ENCODE measurements at places on chromosomes 3 and 15.

DNA sequence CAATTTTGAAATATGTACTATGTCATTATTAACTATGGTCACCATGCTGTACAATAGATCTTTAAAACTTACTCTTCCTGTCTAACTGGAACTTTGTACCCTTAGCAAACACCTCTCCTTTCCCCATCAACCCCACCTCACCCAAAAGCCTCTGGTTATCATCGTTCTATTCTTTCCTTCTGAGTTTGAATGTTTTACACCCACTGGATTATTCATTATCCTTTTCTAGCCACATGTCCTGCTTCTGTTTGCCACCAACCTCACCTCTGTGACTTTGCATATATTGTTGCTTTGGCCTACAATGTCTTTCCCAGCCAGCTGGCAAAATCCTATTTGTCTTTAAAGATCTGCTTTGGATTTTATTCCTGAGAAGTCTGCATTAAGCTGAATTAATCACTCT is 102.6 kb upstream of the TSPAN3 start:
- no peak for DNase-seq

GRCh38 chr3:87491843-87492242 is 215.5 kb upstream of the POU1F1 start:
- no peak for DNase-seq

DNA sequence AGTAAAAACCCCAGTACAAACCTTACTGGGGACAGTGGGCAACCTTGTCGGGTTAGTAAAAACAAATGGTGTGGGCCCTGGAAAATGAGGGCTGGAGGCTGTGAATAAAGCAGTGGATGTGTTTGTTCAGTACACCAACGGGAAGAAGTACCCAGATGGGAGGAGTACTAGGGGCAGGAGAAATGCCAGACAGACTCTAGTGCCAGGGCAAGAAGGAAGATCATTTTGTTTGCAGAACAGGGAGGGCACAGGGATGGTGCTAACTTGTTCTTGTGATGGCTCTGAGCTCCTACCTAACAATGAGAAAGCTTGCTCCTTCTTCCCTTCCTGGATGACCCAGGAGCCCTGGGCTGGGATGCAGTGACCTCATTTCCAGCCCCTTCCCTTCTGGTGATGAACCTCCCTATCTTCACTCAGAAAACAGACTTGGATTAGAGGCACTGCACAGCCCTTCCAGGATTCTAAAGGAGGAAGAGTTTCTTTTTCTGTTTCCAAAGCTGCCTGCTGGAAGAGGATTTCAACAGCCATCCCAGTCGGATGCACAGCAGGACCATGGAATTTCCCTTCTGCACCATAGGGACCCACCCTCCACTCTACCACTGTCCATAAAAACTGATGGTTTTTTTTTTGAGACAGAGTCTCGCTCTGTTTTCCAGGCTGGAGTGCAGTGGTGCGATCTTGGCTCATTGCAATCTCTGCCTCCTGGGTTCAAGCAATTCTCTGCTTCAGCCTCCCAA is 6.1 kb downstream of the RASSF1 start:
- DNase-seq = no peak

GRCh38 chr15:87724330-87724729 is 532.2 kb downstream of the NTRK3 start:
- DNase-seq = no peak

DNA sequence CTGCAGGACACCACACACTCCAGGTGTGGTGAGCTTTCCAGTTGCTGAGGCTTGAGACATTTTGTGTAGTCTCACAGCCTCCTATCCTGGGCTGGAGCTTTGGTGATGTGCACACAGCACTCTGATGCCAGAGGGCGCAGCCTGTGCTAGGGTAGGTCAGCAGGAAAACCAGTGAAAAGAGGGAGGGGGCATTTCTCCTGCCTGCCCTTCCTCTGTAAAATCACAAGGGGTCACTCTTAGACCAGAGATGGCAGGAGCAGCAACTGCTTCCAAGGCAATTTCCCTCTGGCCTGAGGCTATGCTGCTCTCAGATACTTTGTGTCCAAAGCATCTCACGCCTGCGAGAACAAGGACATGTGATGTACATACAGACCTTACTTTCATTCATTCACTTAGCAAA is 16.5 kb upstream of the MUSTN1 start:
- no peak for DNase-seq

DNA sequence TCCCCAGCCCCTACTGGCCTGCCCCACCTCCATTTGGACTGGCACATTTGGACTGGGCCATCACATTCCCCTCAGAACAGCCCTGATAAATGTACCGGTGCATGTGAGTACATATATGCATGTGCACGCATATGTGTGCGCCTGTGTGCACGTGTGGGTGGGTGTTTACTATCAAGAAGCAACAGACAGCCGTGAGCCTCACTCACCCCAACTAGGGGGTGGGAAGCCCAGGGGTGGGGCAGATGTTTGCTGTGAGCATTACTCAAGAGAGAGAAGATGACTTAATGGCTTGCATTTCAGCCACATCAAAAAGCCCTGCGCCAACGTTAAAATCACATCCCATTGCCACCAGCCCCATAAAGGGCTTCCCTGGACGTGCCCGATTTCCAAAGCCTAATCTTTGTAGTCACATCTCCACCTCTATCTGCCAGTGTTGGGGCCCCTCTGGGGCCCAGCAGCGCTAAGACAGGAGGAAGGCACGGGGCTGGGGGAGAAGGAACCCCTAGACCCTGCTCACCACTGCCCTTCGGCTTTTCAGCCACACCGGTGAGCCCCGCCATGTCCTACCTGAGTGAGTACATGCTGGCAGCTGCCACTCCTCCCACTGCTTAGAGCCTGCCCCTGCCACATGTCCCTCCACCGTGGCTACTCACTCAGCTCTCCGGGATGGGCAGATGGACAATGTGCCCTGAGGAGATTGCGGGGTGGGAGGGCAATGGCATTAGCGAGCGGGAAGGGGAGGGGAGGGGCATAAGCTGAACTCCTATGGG is 10.9 kb downstream of the ITIH3 start:
- DNase-seq = no peak

DNA sequence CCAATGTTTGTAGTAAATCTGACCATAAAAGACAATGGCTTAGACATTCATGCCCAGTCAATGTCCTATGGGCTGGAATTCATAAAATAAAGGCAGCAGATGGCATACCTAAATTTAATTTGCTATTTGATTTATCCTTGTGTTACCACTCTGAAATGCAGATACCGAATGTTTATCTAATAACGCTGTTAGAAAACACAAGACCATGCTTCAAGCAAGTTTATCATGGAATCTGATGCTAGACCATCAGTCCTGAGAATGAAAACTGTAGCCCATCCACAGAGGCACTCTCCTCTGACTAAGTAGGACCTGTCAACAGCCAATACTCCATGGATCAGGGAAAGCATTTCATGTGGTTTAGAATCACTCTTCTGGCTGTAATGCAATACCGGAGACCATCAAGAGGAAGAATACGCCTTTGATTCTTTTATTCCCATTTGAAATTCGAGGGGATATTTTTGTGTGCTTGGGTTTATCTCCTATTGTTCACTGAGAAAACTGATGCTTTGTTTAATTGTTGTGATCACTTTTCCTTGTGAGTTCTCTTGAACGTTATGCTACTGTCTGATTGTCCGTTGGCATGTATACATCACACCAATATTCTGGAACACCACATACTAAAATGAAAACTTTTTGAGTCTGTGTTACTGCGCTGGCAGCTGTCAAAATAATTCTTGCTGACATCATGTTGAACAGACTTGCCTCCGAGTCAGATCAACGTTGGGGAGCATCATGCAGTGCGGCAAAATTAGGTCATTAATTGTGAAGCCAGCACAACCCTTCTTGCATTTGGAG is 12.1 kb upstream of the CPB1 start:
- no peak for DNase-seq

DNA sequence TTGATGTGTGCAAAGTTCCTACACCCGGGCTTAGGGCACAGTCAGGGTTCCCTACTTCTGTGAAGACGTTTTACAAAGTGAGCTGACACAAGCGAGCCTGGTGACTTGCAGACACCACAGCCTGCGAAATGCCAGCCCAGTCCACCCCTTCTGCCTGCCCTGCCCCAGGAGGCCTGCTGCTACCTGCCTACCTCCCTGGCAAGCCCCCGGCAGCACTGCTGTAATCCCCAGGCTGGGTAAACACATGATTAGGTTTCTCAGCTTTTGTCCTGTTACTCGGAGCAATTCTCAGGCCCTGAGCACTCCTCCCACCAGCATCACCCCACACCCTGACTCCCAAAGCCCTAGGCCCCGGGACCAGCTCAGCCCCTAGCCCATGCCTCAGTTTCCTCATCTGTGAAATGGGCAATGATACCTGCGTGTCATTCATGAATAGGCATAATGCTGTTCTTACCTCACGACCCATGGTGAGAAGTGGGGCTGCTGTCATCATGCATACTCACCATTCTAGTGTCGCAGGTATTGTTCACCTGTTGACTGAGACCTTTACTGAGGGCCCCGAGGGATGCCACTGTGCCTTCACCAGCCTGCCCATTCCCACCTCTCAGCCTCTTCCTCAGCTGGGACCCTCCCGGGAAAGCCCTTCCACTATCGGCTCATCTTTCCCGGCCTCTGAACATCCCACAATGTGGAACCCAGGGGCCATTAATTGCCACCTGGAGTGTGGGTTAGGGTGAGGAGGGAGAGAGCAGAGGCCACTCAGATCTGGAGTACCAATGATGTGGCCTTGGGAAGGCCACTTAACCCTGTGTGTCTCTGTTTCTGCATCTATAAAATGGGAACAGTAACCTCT is 31.5 kb upstream of the SLC6A6 start:
- DNase-seq = no peak

GRCh38 chr15:70974004-70974832 is 81.6 kb downstream of the LRRC49 start:
- DNase-seq = no peak

DNA sequence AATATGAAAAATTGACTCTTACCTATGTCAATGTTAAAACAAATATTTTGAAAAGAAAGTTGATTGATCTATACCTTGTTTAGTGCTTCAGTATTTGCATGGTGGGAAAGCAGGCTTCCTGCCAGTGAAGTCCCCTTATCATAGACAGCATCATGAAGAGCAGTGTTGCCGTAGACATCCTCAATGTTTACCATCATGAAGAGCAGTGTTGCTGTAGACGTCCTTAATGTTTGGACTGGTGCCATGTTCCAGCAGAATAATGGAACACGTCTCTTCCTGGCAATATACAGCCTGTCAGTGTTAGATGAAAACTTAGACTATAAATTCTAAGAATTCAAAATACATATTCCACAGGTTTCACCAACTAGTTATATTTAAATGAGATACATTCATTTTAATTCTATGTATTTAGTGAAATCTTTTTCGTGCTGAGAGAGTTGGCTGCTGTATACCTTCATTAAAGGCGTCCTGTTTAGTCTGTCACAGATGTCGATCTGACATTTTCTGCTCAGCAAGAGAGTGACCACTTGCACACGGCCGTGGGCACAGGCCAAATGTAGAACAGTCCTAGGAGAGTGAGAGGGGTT is 116.8 kb downstream of the LMLN start:
- no peak for DNase-seq

- no peak for DNase-seq
Observed at GRCh38 chr3:184316792-184317191, 2.4 kb downstream of the EIF4G1 start.
